CD4-positive, alpha-beta T cell (primary cell): ENCODE measurements at places on chromosomes 2 and 18. TPM values are rescaled to one million over a fixed set of nuclear protein-coding genes. Genes with fewer than 3 reads are reported as not detected.

Gene ITPRID2
- total RNA-seq = 75.8 TPM

Gene APOB
- total RNA-seq = not detected

- no peak for DNase-seq
These were observed 95.2 kb downstream of the TTC32 start for GRCh38 chr2:19806591-19806990.

- no peak for DNase-seq
These were observed 121.8 kb downstream of the TDRD15 start for GRCh38 chr2:21245565-21245964.

DNA sequence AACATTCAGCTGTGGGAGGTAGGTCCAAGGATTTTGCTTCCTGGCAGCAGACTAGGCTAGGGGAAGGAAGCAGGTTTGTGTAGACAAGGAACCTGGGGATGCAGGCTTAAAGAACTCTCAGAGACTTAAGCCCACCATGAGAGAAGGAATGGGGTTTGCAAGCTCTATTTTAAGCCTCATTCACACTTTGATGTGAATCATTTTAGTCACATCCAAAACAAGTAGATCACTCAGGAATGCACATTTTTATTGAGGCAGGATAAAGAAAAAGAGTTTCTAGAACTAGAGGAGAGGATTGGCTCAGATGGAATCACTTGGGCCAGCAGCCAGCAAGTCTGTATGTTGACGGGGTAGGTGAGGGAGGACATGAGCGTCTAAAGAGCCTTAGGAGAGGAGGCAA is 3.3 kb upstream of the NAPG start:
- DNase-seq = no peak

GRCh38 chr2:62486439-62486765 is 19.6 kb downstream of the TMEM17 start:
- no peak for DNase-seq

- no peak for DNase-seq
These were observed 237.4 kb upstream of the SMAD2 start for GRCh38 chr18:48167897-48168253.
